ENCODE measurements at places on chromosomes 7 and 10.
A peak's percentile ranks its signal among the peaks of the same experiment; 100 is the strongest.

- DNase-seq = peak; percentile 37
- peak overlapping the region; percentile 45 for H3K4me3 ChIP-seq
- no peaks in the 10 kb centered on the region for H3K27me3 ChIP-seq
- no peak overlapping the region for H3K27ac ChIP-seq
Observed at GRCh38 chr7:83738291-83738835, 89.4 kb upstream of the SEMA3E start.

DNA sequence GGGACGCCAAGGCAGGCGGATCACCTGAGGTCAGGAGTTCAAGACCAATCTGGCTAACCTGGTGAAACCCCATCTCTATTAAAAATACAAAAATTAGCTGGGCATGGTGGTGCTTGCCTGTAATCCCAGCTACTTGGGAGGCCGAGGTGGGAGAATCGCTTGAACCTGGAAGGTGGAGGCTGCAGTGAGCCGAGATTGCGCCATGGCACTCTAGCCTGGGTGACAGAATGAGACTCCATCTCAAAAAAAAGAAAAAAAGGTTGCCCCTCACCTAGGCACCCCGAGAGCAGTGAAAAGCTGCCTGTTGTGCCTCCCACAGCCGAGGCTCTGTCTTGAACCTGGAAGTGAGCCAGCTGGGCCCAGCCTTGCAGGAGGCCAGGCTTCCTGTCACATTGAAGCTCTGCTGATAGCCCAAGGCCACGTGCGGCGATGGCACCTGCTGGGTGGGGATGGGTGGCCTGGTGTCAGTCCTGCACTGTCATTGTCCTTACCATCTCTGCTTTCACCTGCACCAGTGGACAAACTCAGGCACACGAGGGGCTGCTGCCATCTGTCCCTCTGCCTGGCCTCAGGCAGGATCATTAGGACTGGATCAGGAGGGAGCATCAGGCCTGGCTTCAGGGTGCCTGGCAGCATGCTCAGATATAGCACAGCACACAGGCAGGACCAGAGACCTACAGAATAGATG is 37.8 kb downstream of the DNAJB12 start:
- peaks cover 15% of the 10 kb centered on the region for H3K4me1 ChIP-seq

DNA sequence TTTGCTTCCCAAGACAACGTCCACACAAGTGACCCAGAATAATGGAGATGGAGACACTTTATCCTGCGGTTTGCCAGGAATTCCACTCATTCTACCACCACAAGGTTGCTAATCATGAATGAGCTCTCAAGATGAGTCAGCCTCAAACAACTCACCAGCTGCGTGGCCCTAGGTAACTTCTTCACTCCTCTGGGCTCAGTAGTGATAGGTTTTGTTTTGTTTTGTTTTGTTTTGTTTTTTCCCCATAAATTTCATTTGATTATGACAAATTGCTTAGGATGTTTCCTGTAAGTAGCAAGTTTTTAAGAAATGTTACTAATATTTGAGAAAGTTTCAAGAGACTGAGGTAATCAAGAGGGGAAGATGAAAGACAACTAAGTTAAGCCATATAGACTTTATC is 286.8 kb downstream of the PARD3 start:
- no peaks in the 10 kb centered on the region for H3K27me3 ChIP-seq
- H3K4me3 ChIP-seq = no peak overlapping the region
- H3K36me3 ChIP-seq = no peaks in the 10 kb centered on the region
- peaks cover 35% of the 10 kb centered on the region for H3K4me1 ChIP-seq
- DNase-seq = peak; percentile 90
- peak overlapping the region; percentile 54 for H3K27ac ChIP-seq

DNA sequence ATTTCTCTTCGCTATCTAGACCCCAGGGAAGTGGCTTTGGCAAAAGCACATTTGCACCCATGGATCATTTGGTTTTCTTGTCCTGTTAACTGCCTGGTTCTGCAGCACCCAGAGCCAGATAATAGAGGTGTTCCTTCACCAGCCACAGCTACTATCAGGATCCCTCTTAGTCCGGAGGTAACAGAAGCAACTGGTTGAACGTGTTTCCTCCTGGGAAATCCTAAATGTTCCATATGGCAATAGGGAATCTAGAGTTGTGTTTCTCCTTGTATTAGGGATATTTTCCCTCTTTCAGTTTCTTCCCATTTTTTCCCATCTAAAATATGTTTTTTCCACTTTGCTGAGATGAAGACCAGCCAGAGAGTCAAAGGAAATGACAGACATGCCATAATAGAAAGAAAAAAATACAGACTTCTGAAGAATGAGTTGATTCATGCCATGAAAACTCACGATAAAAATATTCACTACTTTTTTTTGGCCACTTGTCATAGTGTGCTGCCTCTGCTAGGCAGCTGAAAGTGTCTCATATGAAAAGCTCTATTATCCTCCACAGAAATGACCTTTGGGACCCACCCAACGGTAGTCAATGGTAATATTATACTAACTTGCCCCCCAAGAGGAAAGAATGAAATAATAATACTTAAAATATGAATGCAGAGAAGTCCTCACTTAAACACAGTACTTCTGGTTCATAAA is 472.8 kb downstream of the KCNMA1 start:
- no peaks in the 10 kb centered on the region for H3K27me3 ChIP-seq
- no peak overlapping the region for H3K27ac ChIP-seq
- no peaks in the 10 kb centered on the region for H3K36me3 ChIP-seq
- no peaks in the 10 kb centered on the region for H3K4me1 ChIP-seq
- H3K4me3 ChIP-seq = no peak overlapping the region
- DNase-seq = no peak

GRCh38 chr10:119483001-119483400 is 59.5 kb downstream of the RGS10 start:
- DNase-seq = no peak
- no peaks in the 10 kb centered on the region for H3K36me3 ChIP-seq
- H3K4me1 ChIP-seq = no peaks in the 10 kb centered on the region
- H3K27ac ChIP-seq = no peak overlapping the region

- no peaks in the 10 kb centered on the region for H3K4me1 ChIP-seq
- H3K27me3 ChIP-seq = no peaks in the 10 kb centered on the region
- no peak overlapping the region for H3K4me3 ChIP-seq
Observed at GRCh38 chr7:50610521-50611277, 45.5 kb upstream of the DDC start.

GRCh38 chr7:130473289-130473688 is 18.6 kb upstream of the MEST start:
- H3K27me3 ChIP-seq = no peaks in the 10 kb centered on the region
- H3K36me3 ChIP-seq = no peaks in the 10 kb centered on the region
- H3K4me1 ChIP-seq = no peaks in the 10 kb centered on the region
- no peak overlapping the region for H3K4me3 ChIP-seq
- no peak for DNase-seq
- no peak overlapping the region for H3K27ac ChIP-seq

DNA sequence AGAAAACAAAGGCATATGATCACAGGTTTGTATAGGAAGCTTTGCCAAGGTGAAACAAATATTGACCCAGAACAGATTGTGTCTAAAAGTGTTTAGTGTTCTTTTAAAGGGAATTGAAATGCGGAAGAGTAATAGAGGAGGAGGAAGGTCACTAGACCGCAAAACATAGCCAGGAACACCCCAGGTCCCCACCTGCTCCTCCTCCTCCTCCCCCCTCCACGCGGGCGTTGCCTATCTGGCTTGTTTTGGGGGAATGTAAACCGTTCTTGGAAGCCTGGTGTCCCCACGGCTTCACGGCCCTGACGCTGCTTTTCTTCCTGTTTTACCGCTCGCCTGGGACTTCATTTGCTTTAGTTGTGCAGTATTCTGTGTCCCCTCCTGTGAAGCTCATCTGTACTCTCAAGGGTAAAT is 81.0 kb upstream of the PFKP start:
- no peaks in the 10 kb centered on the region for H3K4me1 ChIP-seq
- DNase-seq = no peak
- H3K27me3 ChIP-seq = no peaks in the 10 kb centered on the region
- no peak overlapping the region for H3K27ac ChIP-seq
- H3K4me3 ChIP-seq = no peak overlapping the region
- no peaks in the 10 kb centered on the region for H3K36me3 ChIP-seq

- H3K36me3 ChIP-seq = no peaks in the 10 kb centered on the region
- no peak for DNase-seq
- H3K27me3 ChIP-seq = no peaks in the 10 kb centered on the region
- no peak overlapping the region for H3K27ac ChIP-seq
- H3K4me3 ChIP-seq = no peak overlapping the region
- no peaks in the 10 kb centered on the region for H3K4me1 ChIP-seq
Observed at GRCh38 chr10:76766682-76767081, 870.9 kb downstream of the KCNMA1 start.

DNA sequence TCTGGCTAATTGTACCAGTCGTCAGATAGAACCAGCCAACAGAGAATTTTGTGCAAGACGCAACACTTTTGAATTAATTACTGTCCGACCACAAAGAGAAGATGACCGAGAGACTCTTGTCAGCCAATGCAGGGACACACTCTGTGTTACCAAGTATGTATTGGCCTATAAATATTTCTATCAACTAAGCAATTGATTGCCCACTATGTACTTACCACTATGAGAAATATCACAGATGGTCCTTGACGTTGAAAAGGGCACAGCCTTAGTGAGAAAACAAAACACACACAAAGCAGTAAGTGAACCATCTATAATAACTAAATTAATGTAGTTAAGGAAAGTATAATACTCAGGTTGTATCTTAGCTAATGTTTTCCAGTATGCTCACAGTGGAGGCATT is 60.0 kb downstream of the ANLN start:
- no peak overlapping the region for H3K27ac ChIP-seq
- no peak for DNase-seq
- no peaks in the 10 kb centered on the region for H3K27me3 ChIP-seq
- no peaks in the 10 kb centered on the region for H3K4me1 ChIP-seq
- peaks cover 94% of the 10 kb centered on the region for H3K36me3 ChIP-seq

DNA sequence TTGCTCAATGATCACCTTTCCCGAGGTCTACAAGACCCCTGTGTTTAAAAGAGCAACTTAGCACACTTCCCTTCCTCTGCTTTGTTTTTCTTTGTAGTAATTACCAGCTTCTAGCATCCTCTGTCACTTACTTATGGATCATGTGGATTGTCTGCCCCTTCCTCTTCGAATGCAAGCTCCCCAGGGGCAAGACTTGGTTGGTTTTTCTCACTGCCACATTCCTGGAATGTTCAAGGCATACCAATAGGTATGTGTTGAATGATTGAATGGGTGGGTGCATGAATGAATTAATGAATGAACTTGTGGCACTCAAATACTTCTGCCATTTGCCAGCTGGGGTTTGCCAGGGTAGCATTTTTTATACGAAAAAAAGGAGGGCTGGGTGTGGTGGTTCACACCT is 294.0 kb downstream of the PRPF18 start:
- H3K27ac ChIP-seq = no peak overlapping the region
- DNase-seq = no peak
- no peaks in the 10 kb centered on the region for H3K27me3 ChIP-seq
- H3K4me3 ChIP-seq = no peak overlapping the region
